ENCODE measurements at places on chromosomes 16 and 17. TPM values are rescaled to one million over a fixed set of nuclear protein-coding genes. Genes with fewer than 3 reads are reported as not detected.

Gene FBXW10
- 0.67 TPM for total RNA-seq

Gene KRTAP2-1
- not detected for total RNA-seq

Gene TBC1D3
- not detected for total RNA-seq

Gene CSH2
- not detected for total RNA-seq

Gene ALOX15
- 5.8 TPM for total RNA-seq

Gene CIBAR2
- 0.40 TPM for total RNA-seq

Gene TEKT1
- 2.7 TPM for total RNA-seq

Gene ZNF267
- 16.2 TPM for total RNA-seq

Gene KCNJ2
- total RNA-seq = 13.6 TPM

Gene RNF112
- 4.6 TPM for total RNA-seq

Gene GRIN2A
- total RNA-seq = not detected

Gene CCL5
- 15.7 TPM for total RNA-seq

Gene PLXDC1
- 11.0 TPM for total RNA-seq

Gene TBC1D3C
- not detected for total RNA-seq

Gene ZG16
- total RNA-seq = not detected

Gene HS3ST3A1
- 2.6 TPM for total RNA-seq

DNA sequence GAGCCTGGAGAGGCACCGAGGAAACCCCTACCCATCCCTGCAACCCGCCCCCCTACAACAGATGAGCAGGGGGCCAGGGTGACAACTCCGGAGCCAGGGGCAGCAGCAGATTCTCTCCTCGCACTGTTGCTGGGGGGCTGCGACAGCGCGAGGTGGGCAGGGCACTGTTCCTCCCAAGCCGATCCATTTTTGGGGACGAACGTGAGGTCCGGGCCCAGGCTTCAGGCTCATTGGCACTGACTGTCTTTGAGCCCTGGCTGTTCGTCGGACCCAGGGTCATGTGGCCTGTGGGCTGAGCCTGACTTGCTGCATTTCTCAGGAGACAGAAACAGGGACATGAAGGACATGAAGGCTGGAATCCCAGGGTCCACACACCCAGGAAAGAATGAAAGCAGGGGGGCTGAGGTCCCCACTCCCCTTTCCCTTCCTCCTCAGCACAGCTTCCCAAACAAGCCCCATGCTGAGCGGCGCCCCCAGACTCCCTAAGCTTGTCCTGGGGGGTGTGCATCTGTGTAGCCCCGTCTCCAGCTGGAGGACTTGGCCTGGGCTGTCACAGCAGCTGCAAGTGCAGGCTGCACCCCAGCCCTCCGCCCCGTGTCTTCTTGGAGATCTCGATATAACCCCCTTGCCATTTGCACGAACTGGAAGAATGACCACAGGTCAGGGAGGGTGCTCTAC lies 18.7 kb downstream of the CEP295NL start:
- no peak for DNase-seq

DNA sequence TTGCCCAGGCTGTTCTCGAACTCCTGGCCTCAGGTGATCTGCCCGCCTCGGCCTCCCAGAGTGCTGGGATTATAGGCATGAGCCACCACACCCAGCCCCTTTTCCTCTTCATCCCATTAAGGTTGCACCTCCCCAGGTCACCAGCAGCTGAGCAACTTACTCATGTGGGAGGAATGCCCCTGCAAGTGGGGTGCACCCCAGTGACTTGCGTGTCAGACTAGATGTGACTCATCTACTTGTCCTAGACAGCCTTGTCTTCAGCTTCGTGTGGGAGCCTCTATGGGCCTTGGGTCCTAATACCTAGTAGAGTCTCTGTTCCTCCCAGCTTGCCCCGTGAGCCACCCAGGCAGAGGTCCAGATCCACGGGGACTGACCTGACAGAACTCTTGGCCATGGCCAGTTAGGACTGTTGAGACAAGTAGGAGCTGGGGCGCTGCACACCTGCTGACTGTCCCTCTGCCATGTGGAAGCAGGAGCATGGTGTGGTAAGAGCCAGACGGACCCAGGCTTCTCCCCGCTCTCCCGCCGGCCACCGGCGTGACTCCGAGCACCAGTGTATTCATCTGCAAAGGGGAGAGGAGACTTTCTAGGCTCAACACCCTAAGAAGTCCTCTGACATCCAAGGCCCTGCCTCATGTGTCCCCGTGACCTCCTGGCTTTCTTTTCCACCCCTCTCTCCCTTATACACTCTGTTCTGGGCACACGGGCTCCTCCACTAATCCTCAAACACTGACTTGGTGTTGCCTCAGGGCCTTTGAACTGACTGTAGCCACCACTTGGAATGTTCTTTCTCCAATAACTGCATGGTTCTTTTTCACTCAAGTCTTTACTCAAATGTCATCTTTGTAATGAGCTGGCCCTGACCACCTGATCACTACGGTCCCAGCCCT lies 11.6 kb upstream of the CBX4 start:
- DNase-seq = peak; percentile 70

- no peak for DNase-seq
Measured at GRCh38 chr17:75225016-75225415, 19.5 kb downstream of the NUP85 start.

DNA sequence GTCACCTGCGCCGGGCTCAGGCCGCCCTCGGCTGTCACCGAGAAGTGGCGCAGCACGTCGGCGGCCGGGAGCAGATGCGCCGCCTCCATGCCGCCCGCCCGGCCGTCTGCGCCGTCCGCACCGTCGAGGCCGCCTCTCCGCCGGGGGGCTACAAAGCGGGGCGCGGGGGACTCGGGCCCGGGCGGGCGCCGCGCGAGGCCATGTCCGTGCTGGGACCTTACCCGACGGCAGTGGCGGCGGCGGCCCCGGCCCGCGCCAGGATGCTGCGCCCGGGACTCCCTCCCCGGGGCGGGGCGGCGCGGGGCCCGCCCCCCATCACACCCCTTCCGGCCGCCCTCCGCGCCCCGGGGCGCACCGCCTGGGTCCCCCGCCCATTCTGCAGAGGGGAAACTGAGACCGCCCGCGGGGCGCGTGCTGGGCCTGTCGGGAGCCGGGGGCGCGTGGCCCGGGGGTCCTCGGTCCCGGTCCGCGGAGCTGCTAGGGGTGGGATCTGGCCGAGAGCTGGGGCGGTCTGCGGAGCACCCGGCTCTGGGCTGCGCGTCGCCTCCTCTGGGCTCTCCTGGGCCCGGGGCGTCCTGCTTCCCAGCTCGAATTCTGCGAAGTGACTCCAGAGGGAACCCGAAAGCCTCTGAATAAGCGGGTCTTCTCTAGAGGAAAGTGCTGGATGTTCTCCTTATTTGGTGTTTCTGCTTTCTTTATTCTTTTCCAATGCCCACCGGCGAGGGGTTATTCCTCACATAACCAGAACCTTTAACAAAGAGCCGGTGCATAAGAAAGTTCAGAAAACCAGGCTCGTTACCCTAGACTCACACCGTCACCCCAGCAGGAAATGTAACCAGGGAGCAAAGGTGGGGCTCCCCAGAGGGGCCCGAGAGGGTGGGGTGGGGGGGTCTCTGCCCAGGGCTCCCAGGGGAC lies at the start of gene ATP2A3:
TSS of gene ATP2A3 (minus strand) at position 235 of the 915 bp plus-strand sequence. CDS start at position 89, 146 bp downstream.
- peak; percentile 94 for DNase-seq

DNA sequence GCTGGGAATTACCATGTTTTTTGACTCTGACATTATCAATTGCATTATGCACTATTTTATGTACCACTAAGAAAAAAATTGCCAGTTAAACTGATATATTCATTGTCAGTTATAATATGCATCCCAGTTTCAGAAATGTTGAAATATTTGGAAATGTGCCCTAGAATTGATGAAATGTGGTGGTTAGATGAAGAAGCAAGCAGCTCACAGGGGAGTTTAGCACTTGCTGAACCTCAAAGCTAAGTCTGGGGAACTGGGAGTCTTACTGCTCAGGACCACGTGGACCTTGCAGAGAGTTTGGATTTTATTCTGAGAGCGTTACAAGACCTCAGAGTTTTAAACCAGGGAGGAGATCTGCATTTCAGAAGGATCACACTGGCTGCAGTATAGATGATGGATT lies 67.9 kb downstream of the TNRC6C start:
- no peak for DNase-seq

DNA sequence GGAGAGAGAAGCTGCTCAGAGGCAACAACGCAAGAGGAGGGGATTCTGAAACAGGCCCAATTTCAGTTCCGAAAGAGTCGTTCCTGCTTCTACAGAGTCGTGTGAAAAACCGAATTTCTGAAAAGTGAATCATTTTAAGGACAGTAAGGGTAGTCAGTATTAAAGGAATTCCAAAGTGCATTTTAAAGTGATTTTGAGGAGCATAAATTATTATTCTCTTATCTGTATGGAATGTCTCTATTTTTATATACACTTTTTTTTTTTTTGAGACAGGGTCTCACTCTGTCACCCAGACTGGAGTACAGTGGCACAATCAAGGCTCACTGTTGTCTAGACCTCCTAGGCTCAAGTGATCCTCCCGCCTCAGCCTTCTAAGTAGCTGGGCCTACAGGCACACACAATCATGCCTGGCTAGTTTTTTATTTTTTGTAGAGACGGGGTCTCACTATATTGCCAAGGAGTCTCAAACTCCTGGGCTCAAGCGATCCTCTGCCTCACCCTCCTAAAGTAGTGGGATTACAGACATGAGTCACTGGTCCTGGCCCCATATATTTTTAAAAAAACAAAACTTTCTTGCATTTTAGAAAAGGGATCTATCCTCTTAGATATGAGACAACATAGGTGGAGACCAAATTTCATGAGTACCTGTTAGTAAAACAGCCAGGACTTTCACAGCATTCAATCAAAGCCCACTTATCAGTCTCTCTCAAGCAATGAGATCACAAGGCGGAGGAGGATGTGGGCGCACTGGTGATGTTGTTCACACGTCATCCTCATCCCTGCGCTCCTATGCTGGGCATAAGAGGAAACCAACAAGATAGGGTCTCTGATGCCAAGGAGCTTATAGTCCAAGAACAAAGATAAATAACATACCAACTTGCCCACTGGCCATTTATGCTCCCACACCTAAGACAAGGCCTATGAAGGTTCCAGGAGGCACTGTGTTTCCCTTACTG lies 53.2 kb downstream of the SMG6 start:
- no peak for DNase-seq

DNA sequence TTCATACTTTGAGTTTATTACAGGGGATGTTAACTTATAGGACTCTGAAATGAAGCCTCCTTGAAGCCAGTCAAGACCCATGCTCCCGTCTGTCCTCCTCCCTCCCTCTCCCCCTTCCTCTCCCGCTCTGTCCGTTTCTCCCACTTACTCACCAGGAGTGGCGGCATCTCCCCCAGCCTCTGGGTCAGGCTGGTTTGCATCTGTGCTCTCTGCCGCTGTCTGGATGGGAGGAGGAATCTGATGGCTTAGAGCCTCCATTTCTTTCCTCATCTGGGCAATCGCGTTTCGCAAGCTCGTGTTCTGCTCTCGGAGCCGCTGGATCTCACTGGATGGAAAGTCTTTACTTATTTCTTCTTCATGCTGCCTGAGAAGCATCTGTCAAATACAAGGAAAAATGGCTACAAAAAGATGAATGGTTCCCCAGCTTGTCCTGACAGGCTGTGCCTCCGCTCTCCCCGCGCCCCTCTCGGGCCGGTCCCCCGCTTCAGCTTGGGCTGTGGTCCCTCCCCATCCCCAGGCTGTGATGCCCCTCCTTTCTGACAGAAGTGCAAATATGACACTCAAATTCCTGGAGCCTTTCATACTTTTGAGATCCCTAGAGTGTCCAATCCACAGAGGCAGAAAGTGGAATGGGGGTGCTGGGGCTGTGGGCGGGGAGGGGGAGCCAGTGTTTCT lies 40.0 kb downstream of the CCDC57 start:
- no peak for DNase-seq

- DNase-seq = no peak
Measured at GRCh38 chr16:13992976-13993375, 73.0 kb downstream of the ERCC4 start.

DNA sequence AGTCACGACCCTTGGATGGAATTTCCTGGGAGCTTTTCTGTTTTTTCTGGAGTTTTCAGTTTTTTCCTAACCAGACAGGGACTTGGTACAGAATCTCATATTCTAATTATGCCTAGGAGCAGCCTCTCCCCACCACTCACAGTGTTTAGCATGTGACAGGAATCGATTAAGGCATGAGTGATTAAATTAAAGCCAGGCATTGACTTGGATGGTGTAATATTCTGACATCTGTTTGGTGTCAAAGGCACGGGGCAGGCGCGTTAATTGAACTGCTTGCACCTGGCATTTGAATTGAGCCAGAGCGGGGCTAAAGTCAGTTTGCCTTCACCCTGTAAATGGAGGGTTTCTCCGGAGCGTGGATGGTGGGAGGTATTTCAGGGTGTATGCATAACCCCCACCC lies 11.9 kb downstream of the MAPT start:
- no peak for DNase-seq

DNA sequence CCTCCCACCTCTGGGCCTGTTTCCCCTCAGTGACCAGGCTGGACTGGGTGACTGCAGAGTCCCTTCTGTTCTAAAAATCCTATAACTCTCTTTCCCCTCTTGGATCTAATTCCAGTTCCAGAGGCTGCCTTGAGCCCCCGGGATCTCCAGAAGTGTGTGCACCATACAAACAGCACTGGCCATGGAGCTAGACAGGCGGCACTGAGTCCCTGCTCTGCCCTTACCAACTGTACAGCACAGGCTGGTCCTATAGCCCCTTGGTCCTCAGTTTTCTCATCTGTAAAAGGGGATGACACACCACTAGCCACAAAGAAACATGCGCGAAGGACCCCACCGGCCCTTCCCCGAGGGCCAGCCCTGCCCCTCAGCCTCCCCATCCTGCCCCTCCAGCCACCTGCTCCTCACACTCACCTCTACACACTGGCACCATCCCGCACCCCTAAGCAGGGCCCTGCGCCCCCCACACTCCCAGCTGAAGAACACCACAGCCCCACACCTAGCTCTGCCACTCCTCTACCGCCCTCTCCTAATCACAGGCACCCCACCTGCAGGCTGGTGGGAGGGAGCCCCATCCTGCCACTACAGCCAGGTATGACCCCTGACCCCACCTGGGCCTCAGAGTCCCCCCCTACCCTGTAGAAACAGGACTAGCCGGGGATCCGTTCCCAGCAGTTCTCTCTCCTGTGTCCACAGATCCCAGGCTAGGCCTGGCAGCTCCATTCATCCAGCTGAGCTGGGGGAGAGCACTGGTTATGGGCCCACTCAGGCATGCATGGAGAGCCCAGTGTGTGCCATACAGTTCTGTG lies 913 bp upstream of the KRT16 start:
- peak; percentile 50 for DNase-seq

- no peak for DNase-seq
Measured at GRCh38 chr17:66522591-66523272, 220.3 kb downstream of the PRKCA start.

- no peak for DNase-seq
Measured at GRCh38 chr17:41301916-41302901, at the start of gene KRTAP29-1. Gene KRTAP29-1 (minus strand): TSS chr17:41302851. CDS start chr17:41302851, 0 bp downstream.

GRCh38 chr16:87834005-87834667 lies 35.2 kb downstream of the SLC7A5 start:
- DNase-seq = peak; percentile 55

GRCh38 chr17:75341784-75342486 lies 52.7 kb upstream of the SLC25A19 start:
- no peak for DNase-seq

- no peak for DNase-seq
Measured at GRCh38 chr16:85331688-85332087, 219.4 kb upstream of the CIBAR2 start.

Data from upper lobe of left lung (tissue), 6 donors.